NCI-H2081 (cell line): ENCODE measurements at places on chromosomes 6 and 20.

- DNase-seq, result no peak
Observed at GRCh38 chr6:115821798-115822197, 238.9 kb downstream of the FRK start.

DNA sequence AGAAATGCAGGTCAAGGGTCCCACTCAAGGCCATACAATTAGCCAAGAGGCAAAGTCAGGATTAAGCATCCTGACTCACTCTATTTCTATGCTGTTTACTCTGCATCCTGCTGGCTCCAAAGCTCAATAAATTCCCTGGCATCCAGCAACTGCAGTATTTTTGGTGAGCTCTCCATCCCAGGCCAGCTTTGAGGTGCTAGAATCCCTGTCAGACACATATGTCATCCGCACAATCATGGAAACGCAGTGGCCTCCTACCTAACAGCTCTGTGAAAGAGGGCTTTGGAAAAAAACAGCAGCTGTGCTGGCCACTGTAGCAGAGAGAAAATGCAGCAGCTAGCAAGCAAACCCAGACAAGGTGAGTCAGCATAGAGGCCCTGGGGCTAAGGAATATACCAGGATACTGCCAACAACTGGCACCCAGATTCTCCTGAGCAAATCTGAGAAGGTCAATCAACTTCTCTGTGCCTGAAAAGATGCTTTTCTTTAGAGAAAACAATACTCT lies 58.4 kb downstream of the ANKEF1 start:
- DNase-seq, result peak; percentile 17

- DNase-seq, result no peak
Observed at GRCh38 chr6:95865857-95866256, 149.9 kb upstream of the FUT9 start.

DNA sequence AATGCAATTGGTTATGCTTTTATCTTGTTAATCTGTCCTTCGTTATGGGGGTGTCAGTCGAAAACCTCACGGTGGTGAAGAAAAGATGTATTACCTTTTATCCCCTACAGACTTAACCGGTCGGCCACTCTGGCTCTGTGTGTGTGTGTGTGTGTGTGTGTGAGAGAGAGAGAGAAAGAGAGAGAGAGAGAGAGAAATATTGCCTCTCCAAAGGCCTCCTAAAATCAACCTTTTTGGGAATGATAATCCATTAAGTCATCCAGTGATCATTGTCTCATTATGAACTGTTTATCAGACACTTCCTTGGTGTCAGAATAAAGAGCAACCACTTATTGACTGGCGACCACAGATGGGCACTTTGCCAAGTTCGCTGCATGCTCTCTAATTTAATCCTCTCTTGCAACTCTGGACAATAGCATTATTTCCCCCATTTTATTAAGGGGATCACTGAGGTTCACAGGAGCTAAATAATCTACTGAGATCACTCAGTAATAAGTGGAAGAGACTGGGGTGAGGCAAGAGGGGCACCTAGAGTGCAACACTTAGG lies 30.7 kb downstream of the SLC35D3 start:
- DNase-seq, result peak; percentile 69

DNA sequence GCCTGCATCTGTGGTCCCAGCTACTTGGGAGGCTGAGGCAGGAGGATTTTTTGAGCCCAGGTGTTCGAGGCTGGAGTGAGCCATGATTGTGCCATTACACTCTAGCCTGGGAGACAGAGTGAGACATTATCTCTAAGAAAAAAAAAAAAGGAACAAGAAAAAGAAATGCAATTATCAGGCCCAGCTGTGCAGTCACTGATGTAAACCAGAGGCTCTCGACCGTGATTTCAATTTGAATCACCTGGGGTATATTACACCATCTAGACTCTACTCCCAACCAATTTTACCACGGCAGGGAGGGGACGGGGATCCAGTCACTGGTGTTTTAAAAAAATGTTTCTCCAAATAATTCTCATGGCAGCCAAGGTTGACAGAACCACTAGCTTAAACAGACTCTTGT lies 48.8 kb upstream of the NKX2-2 start:
- no peak for DNase-seq

- DNase-seq, result no peak
Observed at GRCh38 chr20:527571-527886, 16.1 kb downstream of the CSNK2A1 start.

DNA sequence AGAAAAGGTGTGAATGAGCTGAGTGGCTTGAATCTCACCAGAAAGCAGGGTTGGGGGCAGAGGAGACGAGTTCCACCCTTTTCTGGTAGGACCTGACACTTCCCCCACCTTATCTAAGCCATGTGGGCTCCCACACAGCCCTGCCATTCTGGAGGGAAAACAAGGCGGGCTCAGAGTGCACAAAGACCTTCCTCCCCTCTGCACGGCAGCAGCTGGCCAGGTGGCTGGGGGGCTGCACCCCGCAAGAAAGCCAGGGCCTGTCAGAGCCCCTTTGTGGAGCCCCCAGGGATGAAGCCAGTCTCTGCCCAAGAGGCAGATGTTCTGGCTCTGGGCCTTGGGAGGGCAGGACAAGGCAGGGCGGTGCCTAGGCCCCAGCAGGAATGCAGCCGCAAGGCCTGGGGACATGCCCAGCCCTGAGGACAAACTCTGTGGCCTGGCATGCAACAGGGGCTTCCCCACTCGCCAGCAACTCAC lies 48.4 kb upstream of the DSN1 start:
- DNase-seq, result no peak

DNA sequence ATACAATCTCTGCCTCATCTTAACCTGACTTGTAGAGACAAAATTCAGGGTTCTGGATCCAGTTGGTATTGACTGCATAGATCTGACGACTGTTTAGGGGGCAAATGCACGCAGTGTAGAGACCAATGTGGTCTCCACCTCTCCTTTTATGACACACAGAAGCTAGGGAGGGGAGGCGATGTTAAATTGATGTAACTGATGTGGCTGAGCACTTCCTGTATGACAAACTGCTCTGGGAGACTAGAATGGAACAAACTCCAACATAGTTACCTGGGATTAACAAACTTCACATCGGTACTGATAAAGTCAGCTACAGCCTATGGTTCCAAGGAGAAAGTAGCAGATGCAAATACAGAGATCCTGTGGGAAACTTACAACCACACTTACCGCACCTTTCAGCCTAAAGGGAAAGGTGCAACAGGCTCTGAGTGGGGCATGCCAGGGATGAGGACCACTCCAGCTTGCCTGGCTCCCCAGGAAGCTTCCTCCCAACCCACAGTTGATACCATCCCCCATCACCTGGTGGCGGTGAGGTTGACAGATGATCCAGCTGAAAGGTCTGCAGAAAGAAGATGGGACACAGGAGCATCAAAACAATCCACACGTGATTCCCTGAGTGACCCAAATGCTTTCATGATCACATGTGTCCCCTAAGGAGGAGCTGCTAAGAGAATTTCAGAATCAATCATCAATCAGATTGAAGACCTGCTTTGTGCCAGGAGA lies 60.6 kb upstream of the MRPS10 start:
- no peak for DNase-seq

- no peak for DNase-seq
Observed at GRCh38 chr6:30463651-30464618, 25.4 kb upstream of the HLA-E start.
